Transverse colon (tissue), 4 donors: ENCODE measurements at places on chromosomes 3 and 15. TPM values are rescaled to one million over a fixed set of nuclear protein-coding genes. Genes with fewer than 3 reads are reported as not detected.

DNA sequence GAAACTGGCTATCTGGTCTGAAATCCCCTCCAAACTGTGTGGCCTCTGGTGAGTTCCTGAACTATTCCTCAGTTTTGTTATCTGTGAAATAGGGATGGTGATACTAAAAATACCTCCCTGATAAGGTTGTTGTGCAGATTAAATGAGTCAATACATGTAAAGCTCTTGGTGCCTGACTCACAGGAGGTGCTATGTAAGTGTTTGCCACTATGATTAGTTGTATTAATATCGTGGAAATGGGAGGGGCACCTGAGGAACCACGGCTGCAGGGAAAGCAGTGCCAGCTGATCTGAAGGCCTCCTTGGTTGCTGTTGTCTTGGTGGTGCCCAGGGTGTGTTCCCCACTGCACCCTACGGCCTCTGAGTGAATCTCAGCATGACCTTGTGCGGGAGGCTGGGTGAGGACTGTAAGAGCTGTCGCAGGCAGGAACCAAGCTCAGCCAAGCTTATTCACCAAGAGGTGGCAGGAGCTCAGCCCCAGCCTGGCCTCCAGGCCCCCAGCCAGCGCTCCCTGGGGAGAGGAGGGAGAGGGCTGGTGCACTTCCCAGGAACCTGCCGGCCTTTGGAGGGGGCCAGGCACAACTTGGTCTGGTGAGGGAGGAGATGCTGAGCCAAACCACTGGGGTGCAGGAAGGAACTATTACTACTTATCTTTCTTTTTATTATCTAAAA lies 44.8 kb upstream of the CCDC174 start:
- H3K36me3 ChIP-seq, result no peaks in the 10 kb centered on the region
- DNase-seq, result no peak
- peaks cover 7% of the 10 kb centered on the region for H3K4me1 ChIP-seq
- peaks cover 45% of the 10 kb centered on the region for H3K27me3 ChIP-seq

SOX2 gene
- total RNA-seq, result not detected

- no peaks in the 10 kb centered on the region for H3K36me3 ChIP-seq
- no peak overlapping the region for H3K27ac ChIP-seq
- no peak for DNase-seq
- no peaks in the 10 kb centered on the region for H3K4me1 ChIP-seq
Measured at GRCh38 chr3:156790156-156790555, 36.0 kb upstream of the LEKR1 start.

DNA sequence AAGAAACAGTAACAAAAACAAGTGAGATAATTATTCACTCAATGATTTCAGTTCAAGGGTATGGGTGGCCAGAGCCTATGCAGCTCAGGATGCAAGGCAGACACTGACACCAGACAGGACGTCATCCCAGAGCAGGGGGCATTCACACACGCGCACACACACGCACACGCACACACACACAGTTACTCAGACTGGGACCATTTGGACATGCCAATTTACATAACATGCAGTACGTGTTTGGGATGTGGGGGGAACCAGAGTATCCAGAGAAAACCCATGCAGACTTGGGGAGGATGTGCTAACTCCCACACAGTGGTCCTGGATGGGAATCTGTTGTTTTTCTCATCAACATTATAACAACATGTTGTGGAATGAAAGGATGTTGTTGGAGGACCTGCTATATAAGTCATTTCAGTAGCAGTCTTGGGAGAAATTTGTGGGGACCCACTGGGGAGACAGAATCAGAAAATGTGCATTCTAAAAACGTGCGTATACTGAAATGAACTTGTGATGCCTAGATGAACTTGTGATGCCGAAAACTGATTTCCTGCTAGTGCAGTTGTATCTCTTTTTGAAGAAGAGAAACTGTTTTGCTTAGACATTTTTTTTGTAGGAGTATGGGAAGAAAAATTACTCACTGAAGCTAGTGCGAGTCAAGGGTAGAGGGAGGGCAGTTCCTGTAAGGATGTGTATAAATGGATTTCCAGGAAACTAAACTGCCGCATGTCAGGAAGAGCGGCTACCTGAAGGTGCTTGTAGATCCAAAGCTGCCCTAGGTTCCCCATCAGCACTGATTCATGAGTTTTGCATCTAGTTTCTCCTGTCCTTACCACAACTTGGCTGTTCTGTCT lies 25.2 kb downstream of the CD200 start:
- H3K27ac ChIP-seq, result no peak overlapping the region
- H3K27me3 ChIP-seq, result no peaks in the 10 kb centered on the region
- H3K36me3 ChIP-seq, result no peaks in the 10 kb centered on the region
- H3K4me1 ChIP-seq, result peaks cover 3% of the 10 kb centered on the region
- no peak overlapping the region for H3K4me3 ChIP-seq
- no peak for DNase-seq

DNA sequence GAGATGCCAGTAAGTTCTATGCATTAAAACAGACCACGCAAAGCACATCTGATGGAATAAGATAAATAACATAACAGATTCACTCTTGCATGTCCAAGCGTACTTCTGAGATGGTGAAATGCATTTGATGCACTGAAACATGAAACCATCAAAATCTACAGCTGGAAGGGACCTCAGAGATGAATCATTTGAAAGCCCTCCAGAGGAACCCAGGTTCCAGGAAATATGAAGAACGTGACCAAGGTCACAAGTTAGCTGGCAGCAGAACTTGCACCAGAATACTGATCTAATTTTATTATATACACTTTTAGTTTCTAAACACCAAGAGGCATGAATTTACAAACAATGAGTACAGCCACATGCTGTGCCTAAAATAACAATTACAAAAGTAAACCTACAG lies 957.1 kb downstream of the FHIT start:
- no peak for DNase-seq
- H3K27ac ChIP-seq, result no peak overlapping the region
- no peak overlapping the region for H3K4me3 ChIP-seq
- no peaks in the 10 kb centered on the region for H3K27me3 ChIP-seq
- H3K4me1 ChIP-seq, result no peaks in the 10 kb centered on the region
- no peaks in the 10 kb centered on the region for H3K36me3 ChIP-seq

GRCh38 chr3:53624061-53624857 lies 129.8 kb downstream of the CACNA1D start:
- no peaks in the 10 kb centered on the region for H3K27me3 ChIP-seq
- H3K4me1 ChIP-seq, result no peaks in the 10 kb centered on the region
- no peak for DNase-seq
- H3K27ac ChIP-seq, result no peak overlapping the region
- H3K4me3 ChIP-seq, result no peak overlapping the region

DNA sequence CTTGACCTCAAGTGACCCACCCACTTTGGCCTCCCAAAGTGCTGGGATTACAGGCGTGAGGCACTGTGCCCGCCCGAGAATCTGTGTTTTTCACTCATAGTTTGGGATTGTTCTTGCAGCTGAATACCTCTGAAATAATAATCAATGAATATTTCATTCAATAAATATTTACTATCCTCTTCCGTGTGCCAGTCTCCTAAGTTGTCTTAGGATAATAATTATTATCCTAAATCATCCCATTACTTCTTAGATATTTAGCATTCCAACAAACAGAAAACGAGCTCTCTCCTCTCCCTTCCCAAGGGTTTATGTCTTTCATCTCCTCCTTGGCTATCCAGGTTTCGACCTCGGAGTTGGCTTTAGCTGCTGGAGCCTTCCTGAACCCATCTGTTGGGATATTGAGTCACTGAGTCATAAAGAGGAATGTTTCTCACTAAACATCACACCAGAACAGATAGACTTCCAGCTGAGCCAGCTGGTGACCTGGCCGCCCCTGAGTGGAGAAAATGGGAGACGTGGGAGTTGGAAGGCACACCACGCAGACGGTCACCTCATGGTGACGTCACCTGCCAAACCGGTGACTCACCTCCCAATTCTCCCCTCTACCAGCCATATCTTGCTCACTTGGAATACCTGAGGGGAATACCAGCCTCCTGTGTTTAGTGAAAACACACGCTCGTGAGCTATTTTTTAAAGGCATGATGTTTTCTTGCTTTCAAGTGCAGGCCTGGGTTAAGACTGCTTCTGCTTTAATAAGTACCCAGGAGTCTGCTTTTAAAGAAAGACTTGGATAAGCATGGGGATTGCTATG lies 43.9 kb downstream of the BHLHE40 start:
- H3K4me3 ChIP-seq, result no peak overlapping the region
- H3K27ac ChIP-seq, result peak overlapping the region; percentile 43
- no peak for DNase-seq
- no peaks in the 10 kb centered on the region for H3K27me3 ChIP-seq
- H3K4me1 ChIP-seq, result peaks cover 15% of the 10 kb centered on the region

PPARG gene
- 146 TPM for total RNA-seq

SERPINI1 gene
- total RNA-seq, result not detected

- H3K4me3 ChIP-seq, result no peak overlapping the region
- H3K4me1 ChIP-seq, result no peaks in the 10 kb centered on the region
- no peaks in the 10 kb centered on the region for H3K27me3 ChIP-seq
- no peak for DNase-seq
- no peak overlapping the region for H3K27ac ChIP-seq
- no peaks in the 10 kb centered on the region for H3K36me3 ChIP-seq
Measured at GRCh38 chr3:113685124-113685523, 11.3 kb downstream of the USF3 start.

LRRC34 gene
- not detected for total RNA-seq

DNA sequence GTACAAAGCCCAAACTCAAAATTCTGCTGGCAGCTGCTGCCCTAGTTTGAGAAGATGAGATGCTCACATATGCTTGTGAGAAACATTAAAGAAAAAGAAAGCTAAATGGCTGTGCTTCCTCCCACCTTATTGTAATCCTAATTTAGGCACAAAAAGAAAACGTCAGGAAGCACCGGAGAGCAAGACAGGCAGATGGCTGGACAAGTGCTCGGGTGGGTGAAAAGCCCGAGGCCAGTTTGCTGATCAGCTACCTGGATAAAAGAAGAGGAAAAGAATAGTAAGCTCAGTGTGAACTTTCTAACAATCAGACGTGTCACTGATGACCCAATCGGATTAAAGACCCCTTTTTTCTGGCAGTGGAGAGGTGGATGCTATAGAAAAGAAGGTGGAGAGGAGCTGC lies 368.0 kb upstream of the ATP10A start:
- H3K4me3 ChIP-seq, result no peak overlapping the region
- no peak for DNase-seq
- no peaks in the 10 kb centered on the region for H3K27me3 ChIP-seq
- no peak overlapping the region for H3K27ac ChIP-seq

GRCh38 chr15:85086855-85087254 lies 105.2 kb downstream of the PDE8A start:
- H3K27me3 ChIP-seq, result no peaks in the 10 kb centered on the region
- peaks cover 44% of the 10 kb centered on the region for H3K36me3 ChIP-seq
- no peak overlapping the region for H3K27ac ChIP-seq
- H3K4me1 ChIP-seq, result no peaks in the 10 kb centered on the region
- no peak overlapping the region for H3K4me3 ChIP-seq

- H3K4me1 ChIP-seq, result peaks cover 12% of the 10 kb centered on the region
- no peak for DNase-seq
- H3K4me3 ChIP-seq, result no peak overlapping the region
- H3K27ac ChIP-seq, result no peak overlapping the region
- H3K27me3 ChIP-seq, result no peaks in the 10 kb centered on the region
- H3K36me3 ChIP-seq, result no peaks in the 10 kb centered on the region
Measured at GRCh38 chr15:40999190-40999589, 45.9 kb downstream of the CHAC1 start.
